NCI-H187 (cell line): ENCODE measurements at places on chromosomes 6 and 20.

DNA sequence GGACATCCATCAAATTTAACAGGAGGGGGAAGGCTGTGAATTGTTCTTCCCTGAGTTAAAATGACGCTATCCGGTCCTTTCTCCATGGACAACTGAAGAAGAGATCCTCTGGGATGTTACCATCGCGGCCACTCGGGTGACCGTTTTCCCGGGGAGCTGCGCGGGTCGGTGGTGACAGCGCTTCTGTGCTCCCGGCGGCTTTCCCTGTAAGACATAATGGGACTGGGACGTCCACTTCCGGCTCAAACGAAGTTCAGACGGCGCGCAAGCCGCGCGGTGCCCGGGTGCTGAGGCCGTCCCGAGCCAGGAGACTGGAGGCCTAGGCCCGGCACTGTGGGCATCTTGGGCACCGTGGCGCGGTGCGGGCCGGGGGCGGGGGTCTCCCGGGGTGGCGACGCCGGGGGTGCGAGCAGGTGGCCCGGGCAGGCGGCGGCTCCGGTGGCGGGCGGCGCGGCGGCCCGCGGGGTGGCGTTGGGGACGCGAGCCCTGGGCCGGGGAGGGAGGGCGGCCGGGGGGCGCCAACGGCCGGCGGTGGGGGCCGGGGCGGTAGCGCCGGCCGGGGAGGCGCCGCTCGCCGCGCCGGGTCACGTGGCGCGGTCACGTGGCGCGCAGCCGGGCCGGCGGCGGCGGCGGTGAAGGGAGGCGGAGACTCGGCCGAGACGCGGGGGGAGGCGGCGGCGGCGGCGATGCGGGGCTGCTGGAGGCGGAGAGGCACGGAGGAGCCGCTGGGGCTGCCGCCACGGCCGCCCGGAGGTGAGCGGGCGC is 63.6 kb downstream of the GTF2H5 start:
- DNase-seq, result peak; percentile 19

DNA sequence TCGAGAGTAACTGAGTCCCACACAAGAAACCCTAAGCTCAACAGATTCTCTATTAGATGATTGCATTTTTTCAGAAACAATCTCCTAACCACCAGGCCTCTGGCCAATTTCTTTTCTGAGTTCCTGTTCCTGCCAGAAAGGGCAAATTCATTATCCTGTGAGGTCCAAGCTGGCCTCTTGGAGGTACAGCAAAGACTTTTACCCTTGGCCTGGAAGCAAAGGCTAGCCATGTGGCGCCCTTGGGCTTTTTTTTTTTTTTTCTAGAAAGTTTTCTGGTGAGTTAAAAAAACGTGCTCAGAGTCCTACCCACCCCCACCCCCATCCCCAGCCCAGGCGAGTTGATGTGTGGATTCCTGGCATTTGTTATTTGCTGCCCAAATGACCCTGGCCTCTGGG is 59.0 kb upstream of the EEF1A1 start:
- no peak for DNase-seq

DNA sequence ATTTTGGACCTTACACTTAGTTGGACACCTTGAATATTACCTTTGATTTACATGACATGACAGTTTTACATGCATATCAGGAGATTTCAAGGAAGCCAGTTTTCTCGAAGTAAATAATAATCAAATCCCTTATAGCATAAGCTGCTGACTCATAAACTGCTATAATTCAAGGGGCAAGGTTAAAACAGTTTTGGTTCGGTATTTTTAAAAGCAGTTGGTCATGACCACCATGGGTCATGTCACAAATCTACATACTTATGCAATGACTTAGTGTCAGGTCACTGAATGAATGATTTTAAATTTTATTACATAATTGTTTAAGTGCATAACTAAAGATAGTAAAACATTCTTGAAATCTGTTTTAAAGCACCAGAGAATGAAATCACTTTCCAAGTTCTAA is 158.0 kb downstream of the DST start:
- no peak for DNase-seq

GRCh38 chr20:60785785-60786184 is 466.3 kb upstream of the CDH4 start:
- DNase-seq, result no peak

GRCh38 chr6:156963712-156964700 is 186.8 kb downstream of the ARID1B start:
- DNase-seq, result no peak

- DNase-seq, result no peak
These were observed 89.8 kb downstream of the ATRN start for GRCh38 chr20:3560578-3560977.

GRCh38 chr6:79468116-79468515 is 69.1 kb downstream of the LCA5 start:
- DNase-seq, result no peak

- DNase-seq, result peak; percentile 43
These were observed 489.8 kb upstream of the MANEA start for GRCh38 chr6:95087394-95088097.
